ENCODE measurements at places on chromosomes 5 and 9.

GRCh38 chr9:97747201-97747965 is 50.2 kb upstream of the XPA start:
- no peak for DNase-seq

DNA sequence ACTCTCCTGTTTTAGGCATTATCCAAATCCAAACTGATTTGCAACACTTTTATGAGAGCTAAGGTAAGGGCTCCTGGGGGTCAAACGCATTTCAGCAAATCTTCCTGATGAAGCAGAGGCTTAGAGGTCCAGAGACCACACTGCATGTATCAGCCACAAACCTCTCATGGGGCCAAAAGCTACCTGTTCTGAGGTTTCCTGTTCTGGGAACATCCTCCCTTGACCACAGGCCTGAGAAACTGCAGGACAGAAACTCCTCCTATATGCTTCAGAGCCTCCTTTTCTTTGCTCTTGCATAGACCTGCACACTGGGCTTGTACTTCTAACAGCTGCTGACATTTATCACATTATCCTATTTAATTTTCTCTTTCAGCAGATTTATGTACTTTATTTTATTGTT is 92.6 kb downstream of the OR2K2 start:
- DNase-seq = no peak

GRCh38 chr9:76530458-76531110 is 71.6 kb downstream of the GCNT1 start:
- no peak for DNase-seq

GRCh38 chr5:139799359-139799758 is 3.8 kb downstream of the PSD2 start:
- DNase-seq = no peak

DNA sequence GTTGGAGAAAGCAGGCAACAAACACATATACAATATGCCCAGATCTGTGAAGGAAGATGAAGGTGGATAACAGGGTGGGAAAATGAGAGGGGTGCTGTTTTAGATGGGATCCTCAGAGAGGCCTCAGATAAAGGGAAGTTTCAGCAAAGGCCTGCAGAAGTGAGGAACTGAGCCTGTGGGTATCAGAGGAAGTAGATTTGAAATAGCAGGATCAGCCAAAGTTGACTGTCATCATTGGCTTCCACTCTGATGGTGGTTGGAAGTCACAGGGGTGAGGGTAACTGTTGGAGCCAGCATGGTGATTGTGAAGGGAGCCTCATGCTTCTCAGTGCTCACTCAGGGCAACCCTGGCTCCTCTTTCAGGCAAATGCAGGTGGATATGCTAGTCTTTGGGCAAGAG is 607.2 kb upstream of the CLINT1 start:
- DNase-seq = no peak

GRCh38 chr5:79898611-79899010 is 92.5 kb downstream of the MTX3 start:
- no peak for DNase-seq

DNA sequence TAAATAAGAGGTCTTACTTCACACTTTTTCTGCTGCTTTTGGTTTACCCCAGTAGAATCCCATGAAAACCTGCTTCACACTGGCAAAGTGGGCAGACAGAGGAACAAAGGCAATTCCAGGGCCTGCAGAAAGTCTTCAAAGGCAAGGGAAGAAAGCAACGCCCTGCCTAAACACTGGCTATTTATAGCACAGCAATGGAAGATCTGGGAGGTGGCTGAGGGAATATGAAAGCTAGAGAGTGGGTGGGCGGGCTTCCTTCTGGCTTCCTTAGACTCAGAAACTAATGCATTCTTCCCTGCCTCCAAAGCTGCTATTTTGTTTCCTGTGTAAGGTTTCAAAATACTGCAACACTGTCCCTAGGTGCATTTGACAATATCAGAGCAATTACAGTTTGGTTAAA is 46.8 kb downstream of the ELAVL2 start:
- no peak for DNase-seq

- no peak for DNase-seq
These were observed 18.6 kb downstream of the ANKHD1 start for GRCh38 chr5:140420226-140420570.

DNA sequence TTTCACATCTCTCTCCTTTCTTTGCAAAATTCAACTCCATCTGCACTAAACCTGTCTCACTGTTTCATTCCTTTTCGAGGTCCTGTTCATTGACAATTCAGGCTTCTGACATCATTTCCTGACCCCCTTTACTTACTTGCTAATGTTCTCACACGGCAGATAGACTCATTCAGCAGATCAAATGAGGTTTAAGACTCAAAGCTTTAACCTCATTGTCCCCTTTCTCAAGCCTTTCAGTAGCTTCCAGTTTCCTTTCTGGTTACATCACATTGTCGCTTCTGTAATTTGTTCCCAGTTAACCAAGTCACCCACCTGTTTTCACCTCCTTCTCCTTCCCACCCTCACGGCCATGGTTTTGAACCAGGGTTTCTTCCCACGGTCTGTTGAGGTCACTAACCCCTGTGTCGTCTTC is 143.4 kb upstream of the OTULINL start:
- no peak for DNase-seq

DNA sequence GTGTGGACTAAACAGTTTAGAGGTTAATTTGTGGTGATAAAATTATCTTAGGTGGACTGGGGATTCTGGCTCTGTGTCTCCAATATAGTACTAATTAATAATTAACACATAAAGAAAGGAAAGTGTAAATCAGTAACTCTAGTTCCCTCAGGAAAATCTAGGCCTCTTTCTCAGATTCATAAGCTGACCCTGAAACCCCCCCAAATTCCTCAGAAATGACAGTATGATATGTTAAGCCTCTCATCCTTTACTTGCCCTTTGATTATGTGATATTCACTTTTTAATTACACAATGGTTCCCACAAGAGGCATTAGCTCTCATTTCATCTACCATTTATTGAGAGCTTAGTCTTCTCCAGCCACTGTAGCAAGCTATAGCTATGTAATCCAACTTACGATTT is 636.2 kb upstream of the SEMA6A start:
- DNase-seq = no peak

DNA sequence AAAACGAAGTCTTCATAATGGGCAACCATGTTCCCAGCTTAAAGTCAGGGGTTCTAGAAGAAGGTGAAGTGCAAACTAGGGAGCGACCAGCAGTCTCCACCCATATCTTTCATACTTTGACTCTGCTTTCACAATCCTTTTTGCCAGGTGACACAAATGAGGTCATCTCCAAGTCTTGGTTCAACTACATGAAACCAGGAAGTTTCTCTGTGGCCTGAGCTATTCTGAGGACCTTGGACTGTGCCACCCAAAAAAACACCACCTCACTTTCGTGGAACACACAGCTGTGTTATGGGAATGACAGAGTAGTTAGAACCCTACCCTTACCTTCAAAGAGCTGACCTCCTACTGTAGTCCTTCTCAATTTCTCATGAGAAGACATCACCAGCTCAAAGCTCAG is 309.2 kb downstream of the AGTPBP1 start:
- DNase-seq = no peak

GRCh38 chr9:2289263-2289662 is 274.1 kb downstream of the SMARCA2 start:
- no peak for DNase-seq

DNA sequence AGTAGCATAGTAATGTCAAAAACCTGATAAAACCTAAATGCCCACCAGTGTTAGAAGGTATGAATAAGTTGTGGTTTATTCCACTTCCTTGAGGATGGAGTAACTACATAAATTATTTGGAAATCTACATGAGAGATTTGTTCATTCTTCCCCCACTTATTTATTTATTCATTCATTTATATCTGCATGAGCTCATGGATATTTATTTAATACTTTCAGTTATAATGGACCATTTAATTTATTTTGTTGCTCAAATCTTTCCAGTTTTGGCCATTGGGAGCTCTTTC is 223.8 kb upstream of the S1PR3 start:
- no peak for DNase-seq

DNA sequence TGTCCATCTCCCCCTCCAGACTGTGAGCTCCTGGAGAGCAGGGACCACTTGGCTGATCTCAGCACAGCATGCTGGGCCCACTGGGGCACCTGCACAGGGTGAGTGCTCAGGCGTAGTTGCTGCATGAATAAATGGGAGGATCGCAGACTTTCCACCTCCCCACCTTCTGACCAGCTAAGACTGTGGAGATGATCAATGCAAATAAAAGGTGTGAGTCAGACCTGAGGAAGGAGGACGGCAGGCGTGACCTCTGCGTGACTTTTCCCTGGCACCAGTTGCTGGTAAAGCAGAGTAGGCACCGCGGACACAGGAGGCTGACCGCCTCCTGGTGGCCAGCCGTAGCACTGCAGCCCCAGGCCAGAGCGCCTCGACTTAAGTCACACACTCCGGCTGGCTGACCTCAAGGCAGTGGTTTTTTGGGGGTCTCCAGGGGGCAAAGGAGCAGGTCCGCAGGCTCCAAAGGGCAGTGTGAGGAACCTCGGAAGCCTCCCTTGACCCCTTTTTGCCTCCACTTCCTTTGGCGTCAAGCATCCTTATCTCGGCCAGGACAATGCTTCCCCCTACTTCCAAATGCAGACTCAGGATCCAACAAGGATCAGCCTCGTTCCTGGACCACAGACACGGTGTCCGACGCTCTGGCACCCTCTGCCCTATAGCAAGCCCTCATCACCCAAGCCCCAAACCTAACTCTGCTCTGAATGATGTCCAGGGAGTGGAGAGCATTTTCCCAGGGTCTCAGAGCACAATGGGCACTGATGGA is 12.7 kb upstream of the TDRD7 start:
- peak; percentile 63 for DNase-seq

- DNase-seq = no peak
These were observed 1118.6 kb upstream of the DMAC1 start for GRCh38 chr9:8917956-8918739.

GRCh38 chr9:82526577-82526976 is 536.4 kb downstream of the RASEF start:
- no peak for DNase-seq

DNA sequence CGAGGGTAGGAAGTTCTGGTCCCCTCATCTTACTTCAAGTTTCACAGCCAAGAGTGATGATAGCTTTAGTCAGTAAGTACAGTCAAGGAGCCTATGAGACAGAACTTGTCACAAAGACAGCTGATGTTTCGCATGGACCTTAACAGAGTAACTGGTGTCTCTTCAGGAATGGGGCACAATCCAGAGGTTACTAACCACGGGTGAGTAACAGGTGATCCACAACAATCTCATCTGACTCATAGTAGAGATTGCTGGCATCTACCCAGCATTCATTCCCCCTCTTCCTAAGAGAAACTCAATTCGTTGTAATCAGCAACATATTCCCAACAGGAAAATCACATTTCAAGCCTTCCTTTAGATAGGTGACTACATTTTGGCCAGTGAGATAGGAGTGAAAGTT is 126.7 kb downstream of the SNX18 start:
- no peak for DNase-seq

DNA sequence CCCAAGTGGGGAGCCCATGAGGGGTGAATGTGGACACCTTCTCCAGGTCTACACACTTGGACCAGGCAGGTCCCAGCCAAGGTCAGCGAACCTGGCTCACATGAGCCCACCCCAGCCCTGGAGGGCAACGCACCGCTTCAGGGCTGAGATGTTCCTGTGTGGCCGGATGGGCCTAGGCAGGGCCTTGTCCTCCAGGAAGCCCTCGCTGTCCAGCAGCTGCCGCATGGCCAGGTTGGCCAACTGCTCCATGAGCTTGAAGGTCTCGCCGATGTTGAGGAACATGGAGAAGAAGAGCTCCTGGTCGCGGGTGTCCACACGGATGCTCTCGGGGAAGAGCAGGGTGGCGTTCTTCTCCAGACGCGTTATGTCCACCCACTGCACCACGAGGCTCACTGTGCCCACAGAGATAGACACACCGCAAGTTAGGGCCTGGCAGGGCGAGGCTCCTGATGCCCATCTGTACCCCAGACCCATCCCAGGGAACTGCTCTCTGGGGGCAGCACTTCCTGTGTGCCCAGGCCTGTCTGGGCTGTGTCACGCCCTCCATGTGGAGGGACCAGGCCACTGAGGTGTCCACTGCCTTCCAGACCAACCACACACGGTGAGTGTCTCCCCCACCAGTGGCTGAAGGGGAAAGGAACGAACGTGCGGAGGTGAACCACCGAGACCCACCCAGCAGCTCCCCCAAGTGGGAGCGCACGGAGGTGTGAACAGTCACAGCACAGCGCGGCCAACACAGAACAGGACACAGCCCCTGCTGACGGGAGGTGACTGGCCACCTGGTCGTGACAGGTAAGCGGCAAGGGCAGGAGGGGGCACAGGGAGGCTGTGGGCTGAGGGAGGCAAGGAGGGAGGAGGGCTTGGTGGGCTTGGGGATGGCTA is 14.4 kb downstream of the TBC1D9B start:
- DNase-seq = no peak

DNA sequence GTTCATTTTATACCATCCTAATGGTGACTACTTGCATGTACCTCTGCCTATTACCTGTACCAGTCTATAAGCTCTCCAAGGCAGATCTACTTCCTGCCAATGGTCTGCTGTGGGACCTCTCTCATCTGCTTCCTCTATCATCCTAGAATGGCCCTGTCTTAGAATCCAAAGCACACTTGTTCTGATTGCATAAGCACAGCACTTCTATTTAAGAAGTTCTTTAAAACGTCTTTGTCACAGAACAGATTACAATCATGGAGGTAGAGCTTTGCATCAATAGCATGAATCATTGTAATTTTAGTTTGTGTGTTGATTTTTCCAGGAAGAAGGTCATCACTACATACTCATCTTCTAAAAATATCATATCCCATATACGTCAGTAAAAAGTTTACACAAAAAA is 131.8 kb upstream of the ACOT12 start:
- DNase-seq = no peak

DNA sequence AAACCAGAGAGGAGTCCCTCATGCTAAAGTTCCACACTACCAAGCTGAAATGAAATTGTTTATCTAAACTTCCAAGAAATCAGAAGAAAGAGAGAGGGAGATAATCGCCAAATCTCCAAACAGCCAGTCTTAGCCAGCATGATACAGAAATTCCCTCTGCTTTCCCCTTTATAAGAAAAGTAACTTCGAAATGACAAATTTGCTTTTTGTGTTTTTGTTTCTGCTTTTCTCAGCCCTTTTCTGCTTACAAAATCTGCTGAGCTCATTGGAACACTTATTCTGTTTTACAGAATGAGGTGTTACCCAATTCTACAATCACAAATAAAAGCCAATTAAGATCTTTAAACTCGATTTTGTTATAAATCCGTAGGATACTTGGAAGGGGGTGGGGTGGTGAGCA is 72.9 kb downstream of the SFXN1 start:
- no peak for DNase-seq

DNA sequence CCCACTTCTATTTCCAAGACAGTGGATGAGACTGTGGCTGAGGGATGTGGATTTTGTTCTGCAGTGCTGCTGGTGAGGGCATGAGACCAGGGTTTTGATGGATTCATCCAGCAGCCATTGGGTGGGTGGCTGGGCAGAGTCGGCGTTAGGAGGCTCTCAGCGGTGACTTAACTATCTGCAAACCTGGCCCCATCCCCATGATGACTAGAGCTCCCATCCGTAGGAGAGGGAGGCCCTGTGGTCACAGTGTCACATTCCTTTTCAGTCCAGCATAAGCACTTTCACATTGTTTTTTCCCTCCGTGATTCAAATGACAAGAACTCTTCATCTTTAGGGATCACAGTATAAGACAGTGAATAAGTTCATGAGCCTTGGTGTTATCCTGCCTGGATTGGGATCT is 60.4 kb upstream of the SPRY4 start:
- DNase-seq = no peak

- no peak for DNase-seq
These were observed 191.8 kb upstream of the PANK3 start for GRCh38 chr5:168770996-168771395.

- DNase-seq = no peak
These were observed 143.5 kb downstream of the GPBP1 start for GRCh38 chr5:57317341-57317740.

GRCh38 chr5:60395712-60396329 is 304.1 kb downstream of the DEPDC1B start:
- DNase-seq = no peak

Measured in CD4-positive, alpha-beta T cell treated with Interleukin-21 for 1 hour (primary cell).